Activated effector memory CD4-positive, alpha-beta T cell treated with Interleukin-2 at 50 U/mL for 16 hours (primary cell): ENCODE measurements at places on chromosomes 2 and 18.

DNA sequence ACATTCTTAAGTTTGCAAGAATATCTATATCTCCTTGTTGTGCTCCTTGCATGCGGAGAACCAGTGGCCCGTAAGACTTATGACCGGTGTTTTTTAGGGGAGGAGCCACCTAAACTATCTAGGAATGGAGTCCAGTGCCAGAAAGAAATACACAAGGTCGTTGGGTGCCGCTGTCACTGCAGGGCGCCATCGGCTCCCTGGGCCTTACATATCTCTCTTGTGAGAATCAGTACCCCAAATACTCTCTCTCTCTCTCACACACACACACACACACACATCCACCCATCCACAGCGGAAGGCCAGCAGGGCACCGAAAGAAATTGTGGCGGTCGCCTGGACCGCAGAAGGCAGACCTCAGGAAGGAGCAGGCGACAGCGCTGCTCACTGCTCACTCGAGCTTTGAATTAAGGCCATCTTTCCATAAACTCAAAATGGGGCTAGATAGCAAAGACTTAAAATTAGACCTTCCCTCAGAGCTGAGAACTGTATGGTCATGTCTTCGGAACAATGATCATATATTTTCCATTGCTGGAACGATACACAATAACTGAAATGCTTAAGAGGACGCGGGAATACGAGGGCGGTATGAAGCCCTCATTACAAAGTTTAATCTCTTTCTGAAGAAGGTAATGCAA, 10.4 kb downstream of the NR4A2 start:
- no peak for DNase-seq

DNA sequence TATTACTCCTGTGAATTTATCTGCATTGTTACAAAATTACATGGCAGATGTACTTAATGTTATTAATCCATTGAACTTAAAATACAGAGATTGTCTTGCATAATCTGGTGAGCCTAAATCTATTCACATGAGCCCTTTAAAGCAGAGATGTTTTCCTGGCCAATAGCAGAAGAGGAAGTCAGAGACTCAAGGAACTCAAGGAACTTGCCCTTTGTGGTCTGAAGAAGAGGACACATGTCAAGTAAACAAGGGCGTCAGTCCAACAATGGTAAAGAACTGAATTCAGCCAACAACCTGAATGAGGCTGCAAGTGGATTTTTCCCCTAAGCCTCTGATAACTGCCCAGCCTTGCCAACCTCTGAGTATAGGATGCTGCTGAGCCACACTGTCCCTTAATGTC, 356.3 kb upstream of the PKDCC start:
- no peak for DNase-seq

- no peak for DNase-seq
Observed at GRCh38 chr2:42792087-42792582, 248 bp downstream of the HAAO start.

- DNase-seq: no peak
Observed at GRCh38 chr2:67719351-67719750, 322.2 kb downstream of the ETAA1 start.

GRCh38 chr2:27549303-27549702, 33.5 kb upstream of the ZNF512 start:
- no peak for DNase-seq

GRCh38 chr2:156892467-156893281, 364.8 kb upstream of the GALNT5 start:
- no peak for DNase-seq

GRCh38 chr2:39875914-39876267, 96.8 kb upstream of the THUMPD2 start:
- no peak for DNase-seq

GRCh38 chr2:101946372-101947039, 45.3 kb upstream of the IL1R2 start:
- DNase-seq: no peak

- no peak for DNase-seq
Observed at GRCh38 chr18:22742409-22742808, 190.7 kb upstream of the RBBP8 start.

GRCh38 chr2:138814123-138814898, 34.1 kb upstream of the NXPH2 start:
- DNase-seq: no peak

- DNase-seq: no peak
Observed at GRCh38 chr18:31487246-31488015, 10.5 kb upstream of the DSG2 start.
